NCI-H1105 (cell line): ENCODE measurements at places on chromosomes 7 and 10.
A peak's percentile ranks its signal among the peaks of the same experiment; 100 is the strongest.

- peak; percentile 45 for DNase-seq
Observed at GRCh38 chr7:37916673-37917660, at the start of gene SFRP4. TSS of gene SFRP4 (minus strand) at chr7:37916817. CDS start at chr7:37916537, 280 bp downstream.

- DNase-seq = no peak
Observed at GRCh38 chr7:1123715-1124114, 35.8 kb downstream of the GPER1 start.

DNA sequence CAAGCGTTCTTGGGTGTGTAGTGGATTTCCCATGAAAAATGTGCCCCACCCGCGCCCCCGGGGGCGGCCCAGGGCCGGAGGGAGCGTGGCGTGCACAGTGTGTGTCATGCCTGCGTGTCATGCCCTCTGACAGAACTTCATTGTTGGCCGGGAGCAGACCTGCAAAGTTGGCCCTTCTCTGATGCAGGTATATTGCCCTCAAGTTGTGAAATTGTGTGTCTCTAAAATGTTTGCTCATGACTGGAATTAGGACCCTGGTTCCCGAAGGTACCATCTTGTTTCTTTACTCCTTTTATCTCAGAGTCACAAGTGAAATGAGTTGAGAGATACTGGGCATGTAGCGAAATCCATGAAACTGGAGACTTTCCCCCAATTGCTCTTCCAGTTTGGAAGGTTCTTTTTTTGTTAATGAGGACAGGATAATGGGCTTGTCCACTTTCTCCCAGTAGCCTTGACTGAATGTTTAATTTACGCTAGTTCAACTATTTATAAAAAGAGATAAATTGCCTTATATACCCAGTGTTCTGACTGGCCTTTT is 26.2 kb downstream of the ADK start:
- no peak for DNase-seq

DNA sequence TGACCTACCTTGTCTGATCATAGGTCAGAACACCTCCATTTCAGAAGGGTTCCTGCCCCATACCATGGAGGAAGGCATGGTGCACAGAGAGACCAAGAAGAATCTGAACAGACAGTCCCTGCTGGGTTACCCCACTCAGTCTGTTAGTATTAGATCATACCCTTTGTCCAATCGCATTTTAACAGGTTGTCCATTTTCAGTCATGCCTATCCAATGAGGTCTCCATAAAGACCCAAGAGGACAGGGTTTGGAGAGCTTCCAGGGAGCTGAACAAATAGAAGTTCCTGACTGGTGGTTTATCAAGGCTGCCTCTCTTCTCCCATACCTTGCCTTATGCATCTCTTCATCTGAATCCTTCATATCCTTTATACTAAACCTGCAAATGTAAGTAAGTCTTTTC is 21.2 kb upstream of the SLC16A12 start:
- DNase-seq = no peak

- DNase-seq = no peak
Observed at GRCh38 chr10:58993480-58994221, 182.8 kb upstream of the PHYHIPL start.

DNA sequence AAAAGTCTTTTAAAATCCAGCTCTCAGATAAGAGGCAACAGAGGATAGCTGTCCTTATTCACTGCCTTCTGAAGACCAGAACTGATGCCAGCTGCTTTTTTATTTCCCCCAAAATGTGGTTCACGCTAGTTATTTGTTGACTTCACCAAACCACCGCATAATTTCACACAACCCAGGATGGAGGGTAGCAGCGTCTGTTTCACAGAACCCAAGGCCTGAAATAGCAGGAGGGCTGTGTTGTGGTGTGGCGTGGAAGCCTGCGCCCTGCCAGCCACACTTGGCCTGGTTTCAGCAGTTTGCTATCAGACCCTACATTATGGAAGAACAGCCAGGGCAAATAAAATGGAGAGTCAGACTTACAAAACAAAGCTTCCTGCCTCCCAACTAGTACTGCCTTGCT is 155.4 kb downstream of the DYNC1I1 start:
- DNase-seq = no peak

DNA sequence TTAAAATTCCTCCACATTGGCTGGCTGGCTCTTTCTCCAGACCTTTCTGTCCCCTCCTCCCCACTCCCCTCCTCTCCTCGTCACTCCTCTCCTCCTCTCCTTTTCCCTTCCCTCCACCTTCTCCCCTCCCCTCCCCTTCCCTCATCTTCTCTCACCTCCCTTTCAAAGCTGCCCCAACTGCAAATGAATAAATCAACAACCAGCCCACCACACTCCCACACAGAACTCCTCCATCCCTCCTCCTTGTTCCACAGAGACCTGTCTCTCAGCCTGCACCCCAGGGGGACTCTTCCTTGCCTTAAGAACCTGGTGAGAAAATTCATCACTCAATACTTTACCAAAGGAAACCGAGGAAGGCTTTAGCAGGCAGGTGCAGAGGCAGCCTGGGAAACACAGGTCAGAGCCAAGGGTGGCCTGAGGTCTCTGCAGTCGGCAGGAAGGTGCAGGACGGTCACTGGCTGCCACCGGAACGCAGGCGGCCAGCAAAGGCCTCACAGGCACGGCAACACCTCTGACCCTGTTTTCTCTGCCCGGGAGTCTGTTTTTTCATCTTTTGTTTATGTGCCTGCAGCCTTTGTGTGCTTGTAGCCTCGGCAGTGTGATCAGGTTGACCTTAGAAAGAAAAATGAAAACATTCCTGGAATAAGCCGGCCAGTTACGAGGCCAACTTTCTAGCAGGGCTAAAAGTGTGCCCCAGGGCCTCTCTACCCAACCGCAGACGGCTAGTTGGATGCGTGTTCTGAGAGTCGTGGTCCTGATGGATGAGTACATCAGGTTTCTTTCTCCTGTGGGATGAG is 207.6 kb upstream of the KLF6 start:
- DNase-seq = no peak

GRCh38 chr7:2402687-2403013 is 761 bp upstream of the CHST12 start:
- DNase-seq = no peak

DNA sequence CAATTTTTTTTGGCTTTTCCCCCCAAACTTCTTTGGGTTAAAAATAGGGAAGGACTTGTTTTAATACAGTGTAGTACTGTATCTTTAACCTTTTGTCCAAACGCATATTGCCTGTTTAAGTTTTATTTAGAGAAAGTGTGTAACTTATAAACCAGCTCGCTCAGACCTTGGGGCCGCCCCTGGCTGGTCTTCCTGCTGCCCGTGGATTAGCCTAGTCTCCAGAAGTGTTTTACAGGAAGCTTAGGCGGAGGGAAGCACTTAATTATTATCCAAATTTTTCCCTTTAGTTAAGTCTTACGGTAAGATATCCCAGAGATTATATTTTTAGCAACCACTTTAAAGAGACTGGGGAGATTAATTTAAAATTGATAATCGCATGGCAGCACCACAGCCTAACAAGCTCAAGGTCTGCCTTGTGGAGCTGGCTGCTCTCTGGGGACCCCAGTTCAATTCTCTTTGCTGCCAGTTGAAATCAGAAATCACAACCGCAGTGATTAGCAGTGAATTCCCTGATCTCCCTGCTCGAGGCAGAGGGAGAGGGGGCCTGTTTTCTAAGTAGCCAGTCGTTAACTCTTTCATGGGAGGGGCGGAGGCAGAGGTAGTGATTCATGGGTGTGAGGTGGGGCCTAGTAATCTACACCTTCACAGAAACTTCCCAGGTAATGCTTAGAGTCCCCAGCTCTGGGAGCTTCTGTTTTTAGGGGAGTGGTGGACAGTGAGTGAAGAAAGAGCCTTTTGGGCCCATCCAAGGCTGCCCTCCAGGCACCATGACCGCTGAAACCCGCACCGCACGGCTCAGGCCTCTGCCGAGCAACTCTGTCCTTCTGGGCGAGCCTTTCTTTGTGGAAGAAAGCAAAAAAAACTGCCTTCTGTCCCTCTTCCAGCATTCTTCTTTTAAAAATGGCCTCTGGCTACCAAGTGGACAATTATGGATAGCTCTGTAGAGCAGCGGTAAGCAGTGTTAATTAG is 548.7 kb upstream of the GALNT17 start:
- no peak for DNase-seq

DNA sequence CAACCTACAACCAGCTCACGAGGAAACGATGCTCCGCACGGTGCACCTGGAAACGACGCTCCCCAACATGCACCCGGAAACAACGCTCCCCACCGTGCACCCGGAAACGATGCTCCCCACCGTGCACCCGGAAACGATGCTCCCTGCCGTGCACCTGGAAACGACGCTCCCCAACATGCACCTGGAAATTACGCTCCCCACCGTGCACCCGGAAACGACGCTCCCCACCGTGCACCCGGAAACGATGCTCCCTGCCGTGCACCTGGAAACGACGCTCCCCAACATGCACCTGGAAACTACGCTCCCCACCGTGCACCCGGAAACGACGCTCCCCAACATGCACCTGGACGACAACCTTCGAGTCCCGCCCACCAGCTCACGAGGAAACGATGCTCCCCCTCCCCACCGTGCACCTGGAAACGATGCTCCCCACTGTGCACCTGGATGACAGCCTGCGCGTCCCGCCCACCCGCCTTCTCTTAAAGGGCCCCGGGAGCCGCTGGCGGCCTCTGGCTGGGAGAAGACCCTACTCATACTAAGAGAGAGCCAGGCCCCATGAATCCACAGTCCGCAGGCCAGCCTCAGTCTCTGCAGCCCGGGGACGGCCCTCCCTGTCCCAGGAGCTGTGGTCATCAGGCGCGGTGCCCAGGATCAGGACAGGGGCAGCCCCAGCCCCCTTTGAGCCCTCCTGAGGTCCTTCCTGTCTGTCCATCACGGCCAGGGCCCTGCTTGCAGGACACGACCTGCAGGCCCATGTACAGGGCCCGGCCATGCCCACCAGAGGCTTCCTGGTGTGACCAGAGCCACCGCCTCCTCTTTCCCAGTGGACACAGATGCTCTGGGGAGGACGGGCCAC is 98.3 kb downstream of the PDGFA start:
- no peak for DNase-seq

- DNase-seq = no peak
Observed at GRCh38 chr7:140977741-140978140, 37.0 kb downstream of the MRPS33 start.

DNA sequence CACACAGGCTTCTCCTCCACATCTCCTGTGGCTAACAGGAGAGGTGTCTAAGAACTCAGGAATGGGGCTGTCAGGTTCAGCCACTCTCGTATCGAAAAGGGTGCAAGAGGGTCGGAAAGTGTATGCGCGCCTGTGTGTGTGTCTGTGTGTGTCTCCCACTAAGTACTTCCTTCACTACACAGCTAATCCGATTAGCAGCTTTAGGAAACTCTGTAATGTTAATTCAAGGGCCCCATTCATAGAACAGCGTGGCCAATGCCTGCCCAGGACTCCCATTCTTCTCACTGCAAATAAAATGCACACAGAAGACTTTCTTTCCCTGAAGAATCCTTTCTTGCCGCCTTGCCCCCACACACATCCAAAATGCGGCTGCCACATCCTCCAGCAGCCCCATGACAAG is 39.9 kb downstream of the TLL2 start:
- no peak for DNase-seq

DNA sequence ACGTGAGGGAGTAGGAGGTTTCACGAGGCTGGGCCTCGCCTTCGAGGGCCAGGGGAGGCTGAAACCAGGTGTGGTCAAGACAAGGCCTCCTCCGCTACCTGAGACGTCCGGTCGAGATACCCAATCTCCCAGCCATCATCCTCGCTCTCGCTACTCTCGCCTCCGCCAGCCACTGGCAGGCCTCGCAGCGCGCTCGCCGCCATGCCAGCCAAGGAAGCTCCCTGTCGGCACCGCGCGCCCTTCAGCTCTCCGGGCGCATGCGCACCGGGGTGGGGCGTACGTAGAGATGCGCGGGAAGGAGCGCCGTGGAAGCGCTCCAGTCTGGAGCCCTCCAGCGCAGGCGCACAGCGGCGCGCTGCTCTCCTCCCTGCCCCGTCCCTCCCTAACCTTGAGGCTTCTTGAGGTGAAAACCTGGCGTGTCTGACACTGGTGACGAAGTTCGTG is at the start of gene ASZ1:
TSS of gene ASZ1 (minus strand) at position 236 of the 444 bp plus-strand sequence. CDS start at position 203, 33 bp downstream.
- no peak for DNase-seq

DNA sequence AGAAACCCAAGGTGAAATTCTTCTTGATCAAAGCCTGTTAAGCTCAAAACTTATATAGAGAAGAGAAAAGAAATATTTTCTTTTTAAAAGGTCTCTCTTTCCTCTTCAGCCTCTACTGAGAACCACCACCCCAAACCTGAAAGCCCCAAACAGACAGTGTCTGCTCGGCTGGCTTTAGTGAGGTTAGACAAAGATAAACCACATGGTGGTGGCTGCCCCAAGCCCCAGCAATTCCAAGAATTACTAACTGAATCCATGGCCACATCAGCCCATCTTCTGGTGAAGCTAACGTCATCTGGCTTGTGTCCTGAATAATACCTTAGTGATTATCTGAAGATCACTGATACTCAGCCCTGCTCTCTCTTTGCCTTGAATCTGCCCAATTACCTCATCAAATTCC is 275.0 kb downstream of the ELMO1 start:
- no peak for DNase-seq

DNA sequence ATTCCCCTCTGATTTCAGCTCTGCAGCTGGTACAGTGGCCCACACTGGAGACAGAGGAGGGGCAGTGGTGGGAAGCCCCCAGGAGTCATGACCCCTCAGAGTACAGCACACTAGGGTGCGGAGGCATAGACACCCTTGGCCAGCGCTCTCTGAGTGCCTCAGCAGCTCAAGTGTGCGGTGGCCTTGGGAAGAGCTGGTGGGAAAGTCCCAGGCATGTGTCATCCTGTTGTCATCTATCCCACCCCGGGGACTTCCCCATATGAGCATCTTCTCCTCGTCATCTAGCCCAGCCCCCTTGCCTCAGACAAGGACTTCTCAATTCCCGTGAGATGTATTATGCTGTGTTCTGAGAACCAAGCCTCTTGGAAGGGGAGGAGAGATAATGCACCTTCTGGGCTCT is 15.6 kb upstream of the PPIF start:
- no peak for DNase-seq

DNA sequence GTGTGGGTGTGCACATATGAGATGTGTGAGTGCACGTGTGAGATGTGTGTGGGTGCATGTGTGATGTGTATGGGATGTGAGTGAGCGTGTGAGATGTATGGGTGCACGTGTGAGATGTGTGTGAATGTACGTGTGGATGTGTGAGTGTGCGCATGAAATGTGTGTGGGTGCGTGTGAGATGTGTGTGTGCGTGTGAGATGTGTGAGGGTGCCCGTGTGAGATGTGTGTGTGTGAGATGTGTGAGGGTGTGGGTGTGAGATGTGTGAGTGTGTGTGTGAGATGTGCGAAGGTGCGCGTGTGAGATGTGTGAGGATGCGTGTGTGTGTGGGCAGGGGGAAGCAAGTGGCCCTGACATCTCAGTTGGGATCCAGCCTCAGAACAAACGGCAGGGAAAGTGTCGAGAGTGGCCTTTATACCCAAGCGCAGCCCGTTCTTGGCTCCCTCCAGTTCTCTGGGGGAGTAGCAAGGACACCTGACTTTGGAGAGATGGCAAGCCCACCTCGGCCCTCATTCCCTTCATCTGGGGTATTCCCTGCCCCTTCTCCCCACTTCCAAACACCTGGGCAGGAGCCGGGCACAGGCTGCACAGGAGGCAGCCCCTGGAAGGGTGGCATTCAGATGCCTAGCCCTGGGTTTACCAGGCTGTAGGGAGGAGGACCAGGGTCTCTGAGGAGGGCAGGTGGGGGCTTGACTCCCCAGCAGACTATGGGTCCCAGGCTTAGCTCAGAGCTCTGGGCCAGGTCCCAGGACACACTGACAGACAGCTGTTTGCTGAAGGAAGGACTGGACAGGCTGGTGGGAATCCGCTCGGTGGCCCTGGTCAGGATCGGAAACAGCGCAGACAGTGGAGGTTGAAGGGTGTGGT is 31.6 kb downstream of the PPIF start:
- no peak for DNase-seq

GRCh38 chr7:27953361-27953760 is 213.4 kb downstream of the TAX1BP1 start:
- no peak for DNase-seq
